NCI-H748 treated with DMSO at 0.1 percent for 48 hours (cell line): ENCODE measurements at places on chromosomes 16 and 17.

- DNase-seq, result no peak
Observed at GRCh38 chr17:5429191-5429887, 9.4 kb downstream of the RPAIN start.

DNA sequence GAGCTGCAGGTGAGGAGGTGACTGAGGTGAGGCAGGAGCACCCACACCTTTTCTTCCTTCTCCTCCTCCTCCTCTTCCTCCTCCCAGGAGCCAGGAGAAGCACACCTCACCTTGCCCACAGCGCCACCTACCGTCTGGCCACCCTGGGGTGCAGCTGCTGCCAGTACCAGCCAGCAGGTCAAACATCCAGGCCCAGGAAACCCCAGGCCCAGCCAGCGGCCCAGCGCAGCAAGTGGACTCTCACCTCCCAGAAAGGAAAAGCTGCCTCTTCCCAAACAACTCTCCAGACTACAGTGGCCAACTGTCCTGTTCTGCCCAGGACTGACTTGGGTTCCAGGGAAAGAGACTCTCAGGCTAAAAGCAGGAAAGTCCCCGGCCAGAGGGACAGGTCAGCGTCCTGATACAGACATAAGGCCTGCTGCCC, 22.7 kb downstream of the PEMT start:
- peak; percentile 39 for DNase-seq

DNA sequence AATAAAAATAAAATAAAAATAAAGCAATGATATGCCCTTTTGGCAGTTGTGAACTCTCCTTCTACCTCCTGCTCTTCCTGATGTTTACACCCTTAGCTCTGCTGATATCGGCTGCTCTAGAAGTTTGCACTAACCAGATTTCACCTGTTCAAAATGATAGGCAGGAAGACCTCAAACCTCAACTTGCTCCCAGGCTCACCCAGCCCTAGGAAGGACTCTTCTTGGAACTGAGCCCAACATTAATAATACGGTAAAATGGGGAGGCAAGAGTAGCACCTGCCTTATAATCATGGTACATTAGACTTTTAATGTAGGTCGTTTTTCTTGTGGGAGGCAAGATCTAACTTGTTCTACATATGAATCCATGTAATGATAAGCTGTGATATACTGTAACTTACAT, 61.2 kb upstream of the MED13 start:
- no peak for DNase-seq

GRCh38 chr16:1884889-1885288, 12.9 kb upstream of the MEIOB start:
- no peak for DNase-seq

DNA sequence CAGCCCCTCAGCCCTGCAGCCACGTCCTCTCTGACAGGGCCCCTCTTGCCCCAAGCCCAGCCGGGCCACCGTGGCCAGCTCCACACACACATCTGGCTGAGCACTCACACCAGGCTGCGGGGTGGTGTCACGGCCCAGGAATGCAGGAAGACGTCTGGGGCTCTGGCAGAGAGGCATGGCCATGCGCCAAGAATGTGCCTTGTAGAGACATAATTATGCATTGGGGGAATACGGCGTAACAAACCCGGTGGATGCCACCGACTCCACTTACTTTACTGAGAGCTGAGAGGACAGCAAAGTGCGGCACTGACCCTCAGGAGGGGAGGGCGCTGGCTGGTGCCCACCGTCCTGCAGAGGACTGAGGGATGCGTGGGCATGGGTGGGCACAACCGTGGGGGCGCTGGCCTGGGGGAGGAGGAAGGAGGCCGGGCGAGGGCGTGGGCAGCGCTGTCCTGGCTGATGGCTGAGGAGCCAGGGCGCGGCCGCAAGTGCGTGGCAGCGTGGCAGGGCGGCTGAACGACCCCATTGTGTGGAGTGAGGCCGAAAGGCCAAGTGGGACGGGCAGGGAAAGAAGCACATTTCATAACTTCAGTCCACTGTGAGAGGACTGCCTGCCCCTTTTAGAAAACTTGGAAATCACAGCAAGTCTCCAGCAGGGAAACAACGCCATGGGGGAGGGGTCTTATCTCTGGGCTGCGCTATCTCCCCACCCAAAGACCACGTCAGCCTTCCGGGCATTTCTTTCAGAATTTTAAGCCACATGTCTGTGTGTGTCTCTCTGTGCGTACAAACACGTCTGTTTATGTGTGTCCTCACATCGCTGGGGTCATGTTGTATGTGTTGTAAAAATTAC, 30.6 kb downstream of the METRNL start:
- no peak for DNase-seq

- no peak for DNase-seq
Observed at GRCh38 chr17:15947976-15948752, 3.2 kb downstream of the ADORA2B start.

DNA sequence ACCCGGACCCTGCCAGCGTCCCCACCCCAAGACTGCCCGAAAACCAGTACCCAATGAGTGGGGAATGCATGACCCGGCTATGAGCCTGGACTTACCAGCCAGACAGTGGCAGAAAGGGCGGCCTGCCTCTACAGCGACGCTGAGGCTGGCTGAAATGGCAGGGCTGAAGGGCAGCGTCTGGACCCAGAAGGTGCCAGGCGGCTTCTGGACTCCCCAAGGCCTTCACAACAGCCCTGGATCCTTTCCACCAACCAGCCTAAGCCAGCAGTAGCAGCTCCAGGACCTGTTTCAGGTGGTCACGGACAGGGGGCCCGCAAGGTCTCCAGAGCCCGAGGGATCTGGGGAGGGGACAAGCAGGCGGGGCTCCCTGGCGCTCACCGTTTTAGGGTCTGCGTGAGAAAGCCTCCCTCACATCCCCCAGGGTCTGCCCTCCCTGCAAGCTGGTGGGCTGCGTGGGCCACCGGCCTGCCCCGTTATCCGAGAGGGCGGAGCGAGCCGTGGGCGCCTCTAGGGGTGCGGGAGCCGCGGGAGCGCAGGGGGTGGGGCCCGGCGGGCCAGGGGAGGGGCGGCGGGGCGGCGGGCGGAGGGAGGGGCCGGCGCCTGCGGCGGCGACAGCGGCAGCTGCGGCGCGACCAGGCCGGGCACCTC, at the start of gene RIPOR1:
TSS of gene RIPOR1 (plus strand) at position 608 of the 648 bp plus-strand sequence. CDS start 9,618 bp downstream, outside the sequence.
- no peak for DNase-seq

DNA sequence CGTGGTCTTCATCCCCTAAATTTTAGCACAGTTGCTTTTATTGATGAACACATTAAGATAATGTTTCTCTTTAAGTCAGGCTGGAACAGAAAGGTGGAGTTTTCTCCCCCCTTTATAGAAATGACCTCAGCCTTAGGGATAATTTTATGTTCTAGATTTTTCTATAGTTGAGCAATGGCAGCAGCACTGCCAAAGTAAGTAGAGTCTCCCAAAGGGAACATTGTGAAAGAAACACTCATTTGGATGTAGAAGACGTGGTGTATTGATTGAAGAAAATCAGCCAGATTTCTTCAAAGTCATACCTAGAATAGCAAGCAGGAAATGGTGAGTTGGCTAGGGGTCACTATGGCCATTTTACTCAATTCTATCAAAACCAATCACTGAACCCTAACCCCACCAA, 122.5 kb downstream of the DNAH9 start:
- DNase-seq, result no peak

DNA sequence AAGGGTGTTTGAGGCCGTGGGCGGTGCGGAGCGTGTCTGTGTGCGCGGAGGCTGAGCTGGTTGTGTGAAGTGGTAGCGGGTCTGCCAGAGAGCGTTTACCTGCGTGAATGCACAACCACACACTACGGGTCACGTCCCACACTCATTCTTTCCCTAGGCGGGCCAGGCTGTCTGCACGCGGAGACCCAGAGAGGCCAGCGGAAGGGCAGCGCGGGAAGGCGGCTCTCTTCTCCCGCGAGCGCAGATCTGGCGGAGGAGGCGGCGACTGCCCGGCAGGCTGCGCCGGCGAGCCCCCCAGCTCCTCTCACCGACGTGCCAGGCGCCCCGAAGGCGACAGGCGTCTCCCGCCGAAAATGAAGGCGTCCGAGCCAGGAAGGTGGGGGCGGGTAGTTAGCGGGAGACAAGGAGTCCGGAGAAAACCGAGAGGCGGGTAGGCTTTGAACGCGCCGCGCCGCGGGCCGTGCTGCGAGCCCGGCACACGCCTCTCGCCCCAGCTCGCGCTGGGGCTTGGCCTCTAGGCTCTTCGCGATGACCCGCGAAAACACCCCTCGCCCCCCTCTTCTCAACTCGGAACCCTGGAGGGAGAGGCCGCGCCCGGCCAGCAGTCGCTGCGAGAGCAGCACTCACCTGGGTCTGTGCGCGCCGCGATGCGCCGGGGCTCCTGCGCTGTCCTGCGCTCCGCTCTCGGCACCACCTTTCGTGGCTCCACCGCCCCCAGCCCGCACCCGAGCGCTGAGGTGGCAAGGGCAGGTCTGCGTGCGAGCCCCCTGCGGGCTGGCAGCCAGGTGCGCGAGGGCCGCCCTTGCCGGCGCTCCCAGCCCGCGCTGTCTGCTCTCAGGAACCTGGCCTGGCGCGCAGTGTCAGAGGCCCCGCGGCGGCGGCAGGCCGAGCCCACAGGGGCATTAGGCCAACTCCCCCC, 2.0 kb upstream of the FOXF1 start:
- DNase-seq, result no peak

DNA sequence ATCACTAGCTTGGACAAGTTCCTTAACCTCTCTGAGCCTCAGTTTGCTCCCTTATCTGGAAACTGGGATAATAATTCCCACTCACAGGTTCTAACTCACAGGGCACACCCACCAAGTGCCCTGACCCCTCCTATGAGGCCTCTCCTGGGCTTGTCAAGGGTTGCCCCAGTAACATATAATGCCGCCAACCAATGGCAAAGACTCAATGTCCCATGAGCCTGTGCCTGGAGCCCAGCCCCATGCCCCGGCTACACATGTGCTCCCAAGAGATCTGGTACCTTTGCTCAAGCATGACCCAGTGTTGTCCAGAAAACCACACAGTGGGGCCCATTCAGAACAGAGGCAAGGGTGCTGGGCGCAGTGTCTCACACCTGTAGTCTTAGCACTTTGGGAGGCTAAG, 8.5 kb upstream of the FBXL19 start:
- no peak for DNase-seq

GRCh38 chr17:79038545-79039135, 14.7 kb downstream of the C1QTNF1 start:
- DNase-seq, result no peak

GRCh38 chr16:81821436-81822128, 42.5 kb downstream of the PLCG2 start:
- no peak for DNase-seq

DNA sequence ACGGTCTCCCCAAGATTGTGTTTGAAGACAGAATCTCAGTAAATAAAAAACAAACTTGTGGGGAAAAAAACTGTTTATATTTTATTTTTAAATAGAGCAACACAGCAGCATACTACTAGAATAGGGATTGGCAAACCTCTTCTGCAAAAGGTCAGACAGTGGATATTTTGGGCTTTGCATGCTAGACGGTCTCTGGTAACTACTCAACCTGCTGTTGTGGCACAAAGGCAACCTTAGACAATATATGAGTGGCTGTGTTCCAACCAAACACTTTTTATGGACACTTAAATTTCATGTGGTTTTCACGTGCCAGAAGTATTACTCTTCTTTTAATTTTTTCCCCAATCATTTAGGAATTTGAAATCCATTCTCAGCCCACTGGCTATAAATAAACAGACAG, 55.0 kb downstream of the IRX5 start:
- DNase-seq, result no peak

DNA sequence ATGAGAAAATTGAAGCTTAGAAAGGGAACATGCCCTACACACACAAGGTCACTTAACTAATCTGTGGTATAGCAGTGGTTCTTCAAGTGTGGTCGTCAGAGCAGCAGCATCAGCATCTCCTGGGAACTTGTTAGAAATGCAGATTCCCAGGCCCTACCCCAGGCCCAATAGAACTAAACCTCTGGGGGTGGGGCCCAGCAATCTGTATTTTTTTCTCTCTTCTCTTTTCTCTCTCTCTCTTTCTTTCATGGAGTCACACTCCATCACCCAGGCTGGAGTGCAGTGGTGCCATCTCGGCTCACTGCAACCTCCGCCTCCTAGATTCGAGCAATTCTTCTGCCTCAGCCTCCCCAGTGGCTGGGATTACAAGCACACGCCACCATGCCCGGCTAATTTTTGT, 3.9 kb downstream of the NLE1 start:
- DNase-seq, result no peak

DNA sequence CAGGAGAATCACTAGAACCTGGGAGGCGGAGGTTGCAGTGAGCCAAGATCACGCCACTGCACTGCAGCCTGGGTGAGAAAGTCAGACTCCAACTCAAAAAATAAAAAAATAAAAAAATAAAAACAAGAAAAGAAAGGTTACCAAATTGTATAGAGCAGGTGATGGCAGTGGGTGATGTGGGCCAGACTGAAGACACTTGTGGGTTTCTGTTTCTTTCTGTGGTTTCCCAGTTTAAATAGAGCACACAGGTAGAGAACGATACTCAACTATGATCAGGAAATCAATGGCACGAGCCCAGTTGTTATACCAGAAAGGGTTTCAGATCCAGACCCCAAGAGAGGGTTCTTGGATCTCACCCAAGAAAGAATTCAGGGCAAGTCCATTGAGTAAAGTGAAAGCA, 32.6 kb downstream of the NUBP1 start:
- DNase-seq, result no peak

GRCh38 chr16:66400503-66401380, 26.4 kb upstream of the BEAN1 start:
- DNase-seq, result no peak

DNA sequence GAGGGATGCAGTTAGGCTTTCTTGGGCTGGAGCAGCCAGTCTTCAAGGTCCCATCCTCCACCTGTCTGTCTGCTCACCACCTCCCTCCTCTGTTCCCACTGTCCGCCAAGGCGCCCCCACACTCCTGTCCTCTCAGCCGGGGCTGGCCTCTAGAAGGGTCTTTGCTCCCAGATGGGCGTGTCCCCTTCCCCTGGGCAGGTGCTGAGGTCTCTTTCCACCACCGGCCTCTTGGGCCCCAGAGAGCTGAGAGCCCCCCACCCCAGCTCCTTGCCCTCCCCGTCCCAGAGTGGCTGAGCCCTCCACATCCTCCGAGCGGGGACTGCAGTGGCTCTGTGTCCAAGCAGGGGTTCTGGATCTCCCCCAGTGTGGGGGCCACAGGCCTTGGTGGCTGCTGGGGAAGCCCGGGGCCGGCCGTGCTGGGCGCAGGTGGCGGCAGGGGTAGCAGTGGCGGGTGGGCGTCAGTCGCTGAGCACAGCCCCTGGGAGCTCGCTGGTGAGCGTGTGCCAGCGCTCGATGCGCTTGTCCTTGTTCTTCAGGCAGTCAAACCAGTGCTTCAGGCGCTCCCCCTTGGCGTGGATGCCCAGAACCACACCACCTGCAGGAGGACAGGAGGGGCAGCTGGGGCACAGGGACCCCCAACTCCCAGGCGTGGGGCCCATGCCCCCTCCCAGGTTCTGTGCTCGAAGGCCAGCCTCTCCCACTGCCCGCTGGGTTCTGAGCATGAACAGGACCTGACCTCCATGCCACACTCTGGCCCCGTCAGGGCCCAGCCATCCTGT, 9.8 kb downstream of the SCGB1C2 start:
- no peak for DNase-seq

- no peak for DNase-seq
Observed at GRCh38 chr17:37828651-37829124, 83.8 kb upstream of the HNF1B start.
